NCI-H2227 treated with DMSO at 0.1 percent for 48 hours (cell line): ENCODE measurements at places on chromosomes 3 and 15.

- no peak for DNase-seq
Measured at GRCh38 chr3:195847055-195847950, 35.6 kb upstream of the MUC4 start.

- no peak for DNase-seq
Measured at GRCh38 chr3:187130346-187131066, 8.8 kb downstream of the RPL39L start.

DNA sequence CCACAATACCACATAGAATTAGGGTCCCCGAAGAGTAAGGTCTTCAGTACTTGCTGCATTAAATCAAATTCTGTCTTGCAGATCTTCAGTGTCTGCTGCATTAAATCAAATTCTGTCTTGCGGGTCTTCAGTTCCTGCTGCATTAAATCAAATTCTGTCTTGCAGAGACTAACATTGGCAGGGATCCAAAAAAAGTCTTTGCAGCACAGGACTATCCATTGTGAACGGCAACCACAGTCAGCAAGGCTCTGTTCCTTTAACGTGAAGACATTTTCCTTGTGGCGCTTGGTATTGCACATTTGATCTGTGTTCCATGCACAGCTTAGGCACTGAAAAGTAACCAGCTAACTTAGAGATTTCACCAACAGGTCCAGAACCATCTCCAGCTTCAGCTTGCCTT, 46.8 kb upstream of the POMGNT2 start:
- DNase-seq: no peak

DNA sequence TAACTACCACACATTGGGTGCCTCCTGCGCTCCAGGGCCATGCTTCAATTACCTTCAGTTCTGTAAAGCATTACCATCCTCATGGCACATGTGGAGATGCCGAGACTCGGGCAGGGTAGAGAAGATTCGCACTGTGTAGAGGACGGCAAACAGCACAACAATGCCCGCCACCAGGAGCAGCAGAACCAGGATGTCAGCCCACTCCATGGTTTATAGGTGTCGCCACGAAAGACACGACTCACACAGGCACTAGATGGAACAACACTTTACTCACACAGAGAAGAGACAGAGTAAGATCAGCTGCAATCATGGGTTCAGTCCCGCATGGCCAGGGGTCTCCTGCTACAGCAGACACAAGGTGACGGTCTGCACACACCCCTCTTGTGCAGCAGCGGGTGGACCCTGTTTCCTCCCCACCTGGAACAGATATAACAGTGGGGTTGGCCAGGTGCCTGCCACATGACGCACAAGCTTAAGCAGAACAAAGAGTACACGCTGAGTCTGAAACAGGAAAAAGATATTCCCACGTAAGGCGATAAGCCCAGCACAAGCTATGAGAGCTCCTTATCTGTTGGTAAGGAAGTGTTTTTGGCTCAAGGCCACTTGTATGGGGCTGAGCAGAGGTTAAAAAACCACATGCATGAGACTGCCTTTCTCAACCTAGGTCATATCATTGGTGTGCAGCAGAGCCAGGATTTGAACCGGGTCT, 2.5 kb upstream of the TBC1D21 start:
- no peak for DNase-seq

GRCh38 chr3:55686426-55687254, 199.5 kb upstream of the WNT5A start:
- no peak for DNase-seq

DNA sequence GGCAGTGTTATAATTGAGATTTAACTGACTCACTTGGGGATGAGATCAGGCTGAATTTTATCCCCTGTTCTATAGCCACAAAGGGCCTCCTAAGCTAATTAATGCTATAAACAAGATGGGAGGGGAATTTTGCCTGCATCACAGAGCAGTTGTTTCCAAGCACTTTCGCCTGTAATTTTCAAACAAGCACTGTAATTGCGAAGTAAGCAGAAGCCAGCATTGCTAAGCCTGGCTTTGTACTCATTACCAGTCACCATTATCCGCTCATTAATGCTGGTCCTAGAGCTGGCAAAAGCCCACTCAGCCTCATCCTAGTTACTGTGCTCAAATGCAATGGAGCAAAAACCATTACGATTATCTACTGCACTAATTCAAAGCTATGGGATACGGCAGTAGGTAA, 356.6 kb upstream of the UBE2E2 start:
- DNase-seq: no peak

- no peak for DNase-seq
Measured at GRCh38 chr3:192408007-192408646, 319.2 kb downstream of the FGF12 start.

DNA sequence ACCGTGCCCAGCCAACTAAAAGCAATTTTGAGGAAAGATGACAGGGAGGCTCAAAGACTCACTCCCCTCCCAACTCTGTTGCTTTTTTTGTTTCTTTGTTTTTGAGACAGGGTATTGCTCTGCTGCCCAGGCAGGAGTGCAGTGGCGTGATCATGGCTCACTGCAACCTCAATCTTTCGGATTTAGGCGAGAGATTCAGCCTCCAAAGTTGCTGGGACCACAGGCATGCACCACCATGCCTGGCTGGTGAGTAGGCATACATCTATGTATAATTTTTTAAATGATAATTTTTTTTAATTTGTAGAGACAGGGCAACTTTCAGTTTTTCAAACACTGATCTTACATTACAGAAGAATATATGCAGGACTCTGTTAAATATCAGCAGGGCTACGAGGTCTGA, 15.8 kb upstream of the THUMPD3 start:
- DNase-seq: no peak

DNA sequence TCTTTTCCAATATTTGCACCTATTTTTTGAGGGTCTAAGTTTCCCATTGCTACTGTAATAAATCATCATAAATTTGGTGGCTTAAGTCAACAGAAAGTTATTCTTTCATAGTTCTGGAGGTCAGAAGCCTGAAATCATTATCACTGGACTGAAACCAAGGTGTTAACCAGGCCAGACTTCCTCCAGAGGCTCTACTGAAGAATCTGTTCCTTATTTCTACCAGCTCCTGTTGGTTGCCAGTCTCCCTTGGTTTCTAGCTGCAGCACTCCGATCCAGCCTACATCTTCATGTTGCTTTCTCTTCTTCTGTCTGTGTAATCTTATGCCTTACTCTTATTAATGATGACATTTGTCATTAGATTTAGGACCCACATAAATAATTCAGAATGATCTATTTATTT, 22.0 kb upstream of the ARPP21 start:
- no peak for DNase-seq

- no peak for DNase-seq
Measured at GRCh38 chr3:149319750-149320149, 13.7 kb downstream of the TM4SF18 start.

DNA sequence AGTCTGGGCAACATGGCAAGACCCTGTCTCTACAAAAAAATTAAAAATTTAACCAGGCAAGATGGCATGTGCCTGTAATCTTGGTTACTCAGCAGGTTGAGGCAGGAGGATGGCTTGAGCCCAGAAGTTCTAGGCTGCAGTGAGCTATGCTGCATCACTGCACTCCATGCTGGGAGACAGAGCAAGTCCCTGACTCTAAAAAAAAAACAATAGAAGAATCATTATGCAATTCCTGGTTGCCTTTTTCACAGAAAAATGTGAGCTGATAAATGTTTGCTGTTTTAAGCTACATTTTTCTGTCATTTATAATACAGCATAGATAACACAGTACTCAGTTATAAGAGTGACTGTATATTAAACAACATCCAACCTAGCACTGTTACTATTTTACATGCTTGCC, 148.8 kb downstream of the SCAPER start:
- no peak for DNase-seq

- DNase-seq: no peak
Measured at GRCh38 chr3:51657234-51657633, 13.8 kb upstream of the TEX264 start.

GRCh38 chr15:43934480-43934879, 107.7 kb downstream of the WDR76 start:
- no peak for DNase-seq

DNA sequence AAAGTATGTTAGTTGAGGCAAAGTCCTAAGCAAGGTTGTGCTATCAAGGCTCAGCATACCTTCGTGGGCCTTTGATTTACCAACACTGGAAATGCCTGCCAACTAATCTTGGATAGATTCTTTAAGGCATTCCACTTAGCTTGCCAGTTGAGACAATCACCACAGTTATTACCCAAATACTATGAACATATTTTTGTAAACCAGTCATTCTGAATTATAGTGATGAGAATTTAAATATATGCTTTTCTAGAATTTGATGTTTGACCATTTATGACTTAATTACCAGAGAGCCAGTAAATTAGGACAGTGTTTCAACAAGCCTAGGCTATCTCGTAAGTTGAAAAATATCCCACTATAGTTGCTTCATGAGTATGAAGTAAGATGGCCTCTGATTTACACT, 15.5 kb downstream of the TRIM59 start:
- no peak for DNase-seq

GRCh38 chr3:195164573-195165264, 106.2 kb downstream of the XXYLT1 start:
- DNase-seq: no peak

GRCh38 chr3:139505829-139506386, 29.6 kb upstream of the RBP2 start:
- DNase-seq: no peak

GRCh38 chr3:127065561-127066290, 82.8 kb downstream of the PLXNA1 start:
- no peak for DNase-seq

DNA sequence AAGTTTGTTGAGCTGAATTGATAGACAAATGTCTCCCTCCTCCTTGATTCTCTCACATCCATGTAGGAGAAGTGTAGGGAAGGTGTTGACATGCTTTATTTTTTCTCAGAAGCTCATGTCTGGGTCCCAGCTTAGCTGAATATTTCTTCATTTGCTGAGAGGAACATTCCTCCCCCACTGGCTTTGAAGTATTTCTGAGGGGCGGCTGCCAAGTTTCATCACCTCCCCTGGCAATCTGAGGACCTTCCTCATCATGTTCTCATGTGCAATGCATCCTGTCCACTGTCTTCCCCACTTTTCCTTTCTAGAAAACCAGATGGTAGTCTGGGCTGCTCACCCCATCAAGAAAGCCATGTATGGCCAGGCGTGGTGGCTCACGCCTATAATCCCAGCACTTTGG, 168.9 kb upstream of the RGMA start:
- DNase-seq: no peak

GRCh38 chr3:10437995-10438901, 67.1 kb downstream of the ATP2B2 start:
- DNase-seq: peak; percentile 23

GRCh38 chr15:47975427-47975826, 145.4 kb upstream of the SLC24A5 start:
- no peak for DNase-seq
